NCI-H1092 (cell line): ENCODE measurements at places on chromosomes 4 and X.

DNA sequence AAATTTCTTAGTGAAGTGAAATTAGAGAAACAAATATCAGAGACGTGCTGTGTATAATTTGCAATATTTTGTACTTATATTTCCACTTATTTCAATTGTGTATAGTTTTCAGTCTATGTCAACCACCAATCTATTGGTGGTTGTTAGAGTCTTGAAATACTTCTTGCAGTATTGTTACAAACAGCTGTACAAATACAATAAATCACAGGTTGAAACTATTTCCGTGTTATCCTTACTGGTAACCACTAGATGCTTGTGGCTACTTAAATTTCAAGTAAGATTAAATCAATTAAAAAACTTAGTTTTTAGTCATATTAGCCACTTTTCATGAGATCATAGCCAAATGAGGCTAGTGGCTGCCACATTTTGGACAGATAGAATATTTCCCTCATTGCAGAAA lies 520.5 kb downstream of the GBA3 start:
- DNase-seq: no peak

GRCh38 chr4:657834-658667 lies 16.0 kb downstream of the ATP5ME start:
- no peak for DNase-seq

DNA sequence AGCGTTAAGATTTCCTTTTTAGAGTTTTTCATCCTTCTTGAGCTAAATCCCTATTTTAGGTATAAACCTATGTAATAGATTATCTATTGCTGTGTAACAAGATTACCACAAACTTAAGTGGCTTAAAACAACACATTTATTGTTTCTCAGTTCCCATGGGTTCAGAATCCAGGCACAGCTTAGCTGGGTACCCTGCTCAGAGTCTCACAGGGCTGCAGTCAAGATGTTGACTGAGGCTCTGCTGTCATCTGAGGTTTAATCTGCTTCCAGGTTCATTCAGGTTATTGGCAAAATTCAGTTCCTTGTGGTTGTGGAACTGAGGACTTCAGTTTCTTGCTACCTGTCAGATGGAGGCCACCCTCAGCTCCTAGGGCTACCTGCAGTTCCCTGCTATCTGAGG lies 60.9 kb downstream of the GK start:
- no peak for DNase-seq

DNA sequence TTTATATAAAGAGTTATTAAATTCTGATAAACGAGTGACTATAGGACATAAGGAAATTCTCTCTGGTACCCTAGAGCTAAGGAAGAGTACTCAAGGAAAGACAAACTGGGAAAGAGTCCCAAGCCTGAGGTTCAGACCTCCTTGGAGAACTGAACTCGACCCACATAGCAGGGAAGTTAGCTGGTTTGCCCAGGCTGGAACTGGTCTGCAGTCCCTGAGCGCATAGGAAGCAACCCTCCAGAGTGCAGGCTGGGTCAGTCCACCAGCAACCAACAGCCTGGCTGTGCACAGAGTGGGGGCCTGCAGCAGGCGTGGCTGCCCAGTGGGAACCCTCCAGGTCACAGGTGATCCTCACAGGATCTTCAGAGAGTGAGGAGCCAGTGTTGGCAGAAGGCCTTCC lies 114.1 kb downstream of the SOWAHB start:
- no peak for DNase-seq

- no peak for DNase-seq
Observed at GRCh38 chr4:11889099-11889498, 460.4 kb upstream of the HS3ST1 start.

DNA sequence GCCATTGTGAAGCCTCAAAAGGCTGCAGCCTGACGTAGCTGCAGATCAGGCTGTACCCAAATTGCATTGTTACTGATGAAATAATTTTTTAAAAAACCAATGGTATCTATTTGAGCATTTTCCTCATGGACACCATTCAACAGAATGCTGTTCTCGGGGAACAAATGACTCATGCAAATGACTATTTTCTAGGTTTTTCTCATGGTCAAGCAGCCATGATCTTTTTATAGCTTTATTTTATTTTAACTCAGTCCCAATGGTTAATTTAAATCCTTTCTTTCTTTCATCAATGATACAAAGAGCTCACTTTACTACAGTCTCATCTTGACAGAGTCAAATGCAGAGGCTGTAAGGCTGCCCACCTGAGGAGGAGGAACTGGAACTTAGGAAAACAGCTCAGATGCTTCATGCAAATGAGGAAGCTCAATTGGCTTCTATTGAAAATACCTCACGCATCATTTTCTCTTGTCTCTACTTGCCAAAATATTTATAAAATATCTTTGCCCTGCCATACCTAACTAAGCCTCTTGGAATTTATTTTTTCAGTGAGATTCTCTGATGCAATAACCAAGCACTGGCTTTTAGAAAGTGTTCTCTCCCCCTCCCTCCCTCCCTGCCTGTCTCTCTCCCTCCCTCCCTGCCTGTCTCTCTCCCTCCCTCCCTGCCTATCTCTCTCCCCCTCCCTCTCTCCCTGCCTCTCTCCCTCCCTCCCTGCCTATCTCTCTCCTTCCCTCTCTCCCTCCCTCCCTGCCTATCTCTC lies 81.0 kb downstream of the SORBS2 start:
- no peak for DNase-seq

- no peak for DNase-seq
Observed at GRCh38 chr4:88268913-88269312, 15.4 kb downstream of the PPM1K start.

GRCh38 chr4:118158763-118159375 lies 124.6 kb downstream of the NDST3 start:
- no peak for DNase-seq

DNA sequence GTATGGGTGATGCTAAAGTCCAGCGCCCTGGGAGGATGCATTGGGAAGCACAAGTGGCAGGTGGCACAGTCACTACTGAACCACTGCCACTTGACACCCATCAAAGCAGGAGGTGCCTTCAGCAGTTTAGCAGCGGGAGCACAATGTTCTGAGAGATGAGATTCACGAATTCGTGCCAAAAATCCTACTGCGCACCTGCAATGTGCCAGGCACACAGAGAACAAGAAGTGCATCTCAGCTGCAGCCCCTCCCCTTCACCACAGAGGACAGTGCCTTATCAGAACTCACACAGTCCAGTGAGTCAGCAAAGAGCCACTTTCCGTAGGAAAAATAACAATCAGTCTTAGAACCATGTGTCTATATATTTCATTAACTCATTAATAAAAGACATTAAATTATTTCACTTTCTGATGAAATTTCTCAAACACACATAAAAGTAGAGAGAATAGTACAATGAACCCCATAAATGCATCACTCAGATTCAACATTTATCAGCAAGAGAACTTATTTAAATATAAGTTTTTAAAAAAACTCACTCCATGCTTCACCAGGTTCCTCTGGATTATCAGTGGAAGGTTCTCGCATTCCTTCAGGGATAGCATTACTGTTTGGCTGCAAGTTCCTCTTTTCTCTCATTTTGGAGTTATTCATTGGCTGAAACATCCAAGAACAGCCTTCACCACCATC lies 47.0 kb downstream of the BEND2 start:
- DNase-seq: peak; percentile 75

- no peak for DNase-seq
Observed at GRCh38 chrX:125998432-125998831, 167.7 kb downstream of the DCAF12L2 start.

DNA sequence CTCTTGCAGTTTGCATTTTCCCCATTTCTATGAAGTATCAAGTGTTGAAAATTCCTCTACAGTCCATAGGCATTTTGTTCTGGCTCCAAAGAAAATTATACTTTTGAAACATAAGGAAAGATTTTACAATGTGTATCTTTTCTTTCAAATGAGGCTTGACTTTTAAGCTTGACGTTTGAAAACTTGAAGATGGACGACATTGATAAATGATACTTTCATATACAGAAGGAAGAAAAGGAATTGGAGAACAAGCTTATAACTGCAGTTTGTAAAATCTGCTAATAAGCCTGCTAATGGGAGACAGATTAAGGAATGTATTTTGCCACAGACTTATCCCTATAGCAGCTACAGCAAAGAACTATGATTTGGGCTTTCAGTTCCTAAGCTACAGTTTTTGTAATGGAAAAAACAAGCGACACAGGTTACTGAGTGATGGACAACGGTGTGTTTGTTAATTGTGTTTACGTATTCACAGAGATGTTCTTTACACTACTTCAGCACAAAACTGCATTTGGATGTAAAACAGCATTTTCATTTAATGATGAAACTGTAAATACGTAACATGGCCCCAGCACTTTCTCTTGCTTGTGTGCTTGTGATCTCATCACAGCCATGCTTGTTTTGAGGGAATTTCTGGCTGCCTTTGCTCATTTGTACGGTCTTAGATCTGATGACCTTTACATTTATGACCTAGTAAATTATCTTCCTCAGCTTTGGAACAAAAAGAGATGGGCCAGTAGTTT lies 83.2 kb upstream of the FAT1 start:
- no peak for DNase-seq

GRCh38 chr4:5797866-5798265 lies 86.9 kb downstream of the EVC start:
- DNase-seq: no peak

DNA sequence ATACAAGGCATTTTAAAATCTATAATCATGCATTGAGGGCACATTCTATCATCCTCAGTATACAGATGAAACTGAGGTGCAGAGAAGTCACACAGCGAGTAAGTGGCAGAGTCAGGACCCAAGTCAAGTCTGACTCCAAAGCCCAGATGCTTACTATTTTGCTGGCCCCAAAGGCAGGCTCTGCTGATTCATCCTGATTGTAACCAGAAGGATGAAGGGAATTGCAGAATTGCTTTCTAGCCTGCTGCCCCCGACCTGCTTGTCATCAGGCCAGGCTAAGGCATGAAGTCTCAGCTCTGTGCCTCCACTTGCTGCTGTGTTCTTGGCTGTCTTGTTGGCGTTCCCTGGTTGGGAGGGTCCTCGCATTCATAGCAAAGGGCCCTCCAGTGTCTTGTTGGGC lies 62.7 kb downstream of the SLC9A6 start:
- DNase-seq: no peak

DNA sequence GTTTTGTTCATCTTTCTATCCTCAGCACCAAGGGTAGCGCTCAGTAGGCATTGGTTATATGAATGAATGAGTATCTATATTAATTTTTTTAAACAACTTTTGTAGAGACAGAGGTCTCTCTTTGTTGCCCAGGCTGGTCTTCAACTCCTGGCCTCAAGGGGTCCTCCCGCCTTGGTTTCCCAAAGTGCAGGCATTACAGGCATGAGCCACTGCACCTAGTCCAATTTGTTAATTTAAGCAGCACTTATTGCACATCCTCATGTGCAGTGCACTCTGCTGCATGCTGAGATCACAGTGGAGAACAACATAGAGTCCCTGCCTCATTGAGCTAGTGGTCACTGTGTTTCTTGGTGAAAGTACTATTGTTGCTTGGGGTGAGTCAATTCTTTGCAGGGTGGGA lies 94.4 kb downstream of the NHSL2 start:
- DNase-seq: no peak

DNA sequence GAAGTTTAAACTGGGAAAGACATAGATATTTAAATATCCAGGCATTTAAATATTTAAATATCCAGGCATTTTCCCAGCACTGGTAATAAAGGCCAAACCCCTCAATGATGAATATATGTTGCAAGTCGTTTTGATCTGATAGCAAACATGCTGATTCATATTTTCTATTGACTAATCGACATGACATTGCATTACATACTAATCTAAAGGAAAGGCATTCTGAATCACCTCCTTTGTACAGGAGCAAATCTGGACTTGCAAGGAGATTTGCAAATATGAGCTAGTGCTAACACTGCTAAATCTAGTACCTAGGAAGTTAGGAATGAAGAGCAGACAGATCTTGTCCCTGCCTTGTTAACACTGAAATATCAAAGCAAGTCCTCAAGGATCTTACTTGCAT lies 207.3 kb downstream of the SLC7A11 start:
- DNase-seq: no peak

- peak; percentile 46 for DNase-seq
Observed at GRCh38 chr4:48779095-48779997, 733 bp downstream of the FRYL start.

GRCh38 chrX:134624046-134624430 lies 34.2 kb downstream of the PLAC1 start:
- DNase-seq: no peak

GRCh38 chr4:129062580-129062979 lies 30.8 kb downstream of the SCLT1 start:
- no peak for DNase-seq

- no peak for DNase-seq
Observed at GRCh38 chrX:1451251-1451660, 1.5 kb downstream of the ASMTL start.

- DNase-seq: no peak
Observed at GRCh38 chr4:169615467-169616106, 3.2 kb upstream of the NEK1 start.
